Mucosa of descending colon (tissue), 3 donors: ENCODE measurements at places on chromosomes 5 and 9.
A peak's percentile ranks its signal among the peaks of the same experiment; 100 is the strongest.

DNA sequence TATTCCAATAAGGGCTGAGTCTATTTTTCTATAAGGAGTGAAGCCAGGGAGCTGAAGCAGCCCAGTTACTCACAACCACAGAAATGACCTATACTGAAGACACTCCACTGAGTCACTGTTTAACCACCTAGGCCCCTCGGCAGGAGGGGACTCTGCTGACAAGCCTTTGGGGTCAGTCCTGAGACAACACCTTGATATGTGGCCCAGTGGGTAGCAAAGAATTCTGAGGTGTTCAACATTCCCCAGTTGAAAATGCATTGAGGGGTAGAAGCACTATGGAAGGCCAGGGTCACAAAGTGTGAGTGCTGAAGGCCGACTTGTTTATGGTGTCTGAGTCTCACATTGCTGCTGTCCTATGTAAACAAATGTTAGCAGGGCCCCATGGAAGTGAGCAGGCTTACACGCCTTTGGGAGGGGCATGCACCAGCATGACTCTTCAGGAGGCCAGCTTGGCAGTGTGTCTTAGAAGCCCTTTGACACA is 112.6 kb upstream of the NFIL3 start:
- peak; percentile 56 for DNase-seq

DNA sequence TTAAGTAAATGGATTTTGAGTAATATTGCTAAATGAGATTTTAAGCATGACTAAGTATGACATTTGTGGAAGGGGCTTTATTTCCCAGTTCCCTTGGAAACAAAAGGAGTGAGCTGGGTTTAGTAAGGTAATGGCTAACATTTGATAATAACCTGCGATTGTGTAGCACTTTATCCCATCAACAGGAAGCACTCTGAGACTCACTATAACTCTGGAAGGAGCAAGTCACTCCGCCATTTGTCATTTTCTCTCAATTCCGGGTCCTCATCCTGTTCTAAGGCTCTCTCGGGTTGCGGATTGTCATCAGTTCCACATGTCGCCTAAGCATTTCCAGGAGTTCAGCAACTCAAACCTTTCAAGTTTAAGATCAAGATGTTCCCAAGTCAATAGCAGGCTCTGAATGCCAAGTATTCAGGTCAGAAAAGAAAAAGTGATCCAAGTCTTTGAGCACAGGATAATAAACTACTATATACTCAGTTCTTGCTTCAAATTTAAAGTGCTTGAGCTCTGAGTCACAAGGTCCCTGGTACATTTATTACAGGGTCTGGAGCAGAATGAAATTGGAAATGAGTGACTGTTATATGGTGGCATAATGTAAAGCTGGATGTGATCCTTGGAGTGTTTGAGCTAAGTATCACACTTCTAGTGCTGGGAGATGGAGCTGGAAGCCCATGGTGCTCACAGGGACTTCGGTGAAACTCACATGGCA is 39.3 kb downstream of the CAPSL start:
- DNase-seq = no peak

- no peak for DNase-seq
Observed at GRCh38 chr9:94772639-94773303, 46.3 kb downstream of the AOPEP start.

- DNase-seq = no peak
Observed at GRCh38 chr5:134281081-134281480, 55.2 kb upstream of the PPP2CA start.

DNA sequence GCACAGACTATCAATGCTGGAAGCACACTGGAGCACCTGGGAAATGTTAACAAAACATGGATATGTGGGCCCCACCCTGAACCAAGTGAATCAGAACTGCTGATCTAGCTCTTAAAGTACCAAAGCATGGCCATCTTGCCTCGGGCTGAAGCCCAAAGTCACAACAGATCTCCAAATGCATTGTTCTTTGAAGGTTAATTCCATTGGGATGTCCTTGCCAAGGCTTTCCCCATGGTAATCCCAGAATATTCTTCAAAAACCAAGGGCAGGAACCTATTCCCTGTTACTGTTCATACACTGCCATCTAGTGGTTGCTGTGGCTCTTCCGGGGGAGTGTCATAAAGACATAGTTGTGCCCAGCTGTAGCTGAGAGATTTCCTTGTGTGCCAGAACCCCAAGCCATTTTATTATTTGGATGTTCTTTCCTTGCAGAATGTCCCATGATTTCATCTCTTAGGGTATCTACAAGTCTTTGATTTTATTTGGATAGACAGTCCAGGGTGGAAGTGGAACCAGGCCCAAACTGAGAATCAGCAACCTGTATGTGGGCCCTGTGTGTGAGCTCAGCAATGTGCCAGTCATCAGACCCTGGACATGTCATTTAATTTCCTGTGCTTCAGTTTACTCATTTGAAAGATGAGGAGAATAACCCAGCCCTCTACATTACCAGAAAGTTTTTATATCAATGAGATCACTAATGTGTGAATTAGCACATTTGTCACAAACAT is 290.0 kb downstream of the ACTL7B start:
- DNase-seq = no peak

GRCh38 chr5:16378762-16379161 is 86.8 kb downstream of the ZNF622 start:
- no peak for DNase-seq

DNA sequence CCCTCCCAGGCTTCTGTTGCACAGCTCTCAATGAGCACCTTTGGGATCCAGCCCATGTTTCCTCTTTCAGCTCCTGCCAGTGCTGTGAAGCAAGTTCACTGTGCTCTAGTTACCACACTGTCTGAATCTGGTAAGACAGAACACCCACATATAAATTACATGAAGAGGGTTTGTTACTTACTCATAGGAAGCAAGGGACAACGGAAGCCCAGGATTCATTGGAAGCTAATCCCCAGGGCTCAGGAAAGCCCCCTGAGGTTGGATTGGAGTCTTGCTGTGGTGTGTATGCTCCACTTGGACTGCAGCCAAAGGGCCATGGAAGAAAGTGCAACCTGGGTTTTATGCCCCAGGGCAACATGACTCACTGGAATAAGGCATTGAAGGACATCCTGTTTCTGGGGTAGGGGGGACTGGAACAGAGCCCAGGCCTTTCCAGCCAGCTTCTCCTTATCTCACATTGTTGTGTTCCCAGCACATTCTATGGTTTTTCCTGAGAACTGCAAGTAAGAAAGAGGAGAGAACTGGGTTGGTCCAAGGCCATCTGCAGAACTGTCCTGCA is 15.6 kb upstream of the CLK4 start:
- no peak for DNase-seq

- DNase-seq = no peak
Observed at GRCh38 chr5:127898551-127899213, 184.9 kb upstream of the SLC12A2 start.

GRCh38 chr5:99940540-99940939 is 594.6 kb upstream of the FAM174A start:
- DNase-seq = no peak

DNA sequence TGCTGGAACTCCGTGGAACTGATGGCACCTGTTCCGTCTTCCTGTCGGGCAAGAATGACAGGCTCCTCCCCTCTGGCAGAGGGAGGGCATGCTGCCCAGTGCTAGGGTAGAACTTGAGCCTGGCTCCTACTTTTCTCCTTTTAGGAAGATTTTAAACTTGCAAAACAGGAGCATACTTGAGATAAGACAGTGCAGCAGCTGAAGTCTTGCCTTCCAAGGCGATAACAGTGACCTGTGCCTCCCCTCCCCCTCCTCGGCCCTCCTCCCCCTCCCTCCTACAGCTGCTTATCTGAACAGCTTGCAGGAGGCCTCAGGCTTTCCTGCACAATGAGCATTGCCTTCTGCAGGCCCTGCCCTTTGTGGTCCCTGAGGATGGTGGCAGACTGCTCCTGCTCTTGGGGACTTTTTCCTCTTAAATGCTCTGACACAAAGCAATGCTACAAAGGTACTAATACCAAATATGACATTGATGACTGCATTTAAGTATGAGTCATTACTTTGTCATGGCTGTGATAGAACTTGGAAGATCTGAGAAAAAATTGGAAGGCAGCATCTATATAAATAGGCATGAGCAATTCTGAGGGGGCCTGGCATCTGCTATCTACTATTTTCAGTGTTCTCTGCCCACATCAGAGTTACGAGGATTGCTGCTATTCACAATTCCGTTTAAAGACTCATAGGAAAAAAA is 2.0 kb downstream of the GADD45G start:
- peak; percentile 69 for DNase-seq

DNA sequence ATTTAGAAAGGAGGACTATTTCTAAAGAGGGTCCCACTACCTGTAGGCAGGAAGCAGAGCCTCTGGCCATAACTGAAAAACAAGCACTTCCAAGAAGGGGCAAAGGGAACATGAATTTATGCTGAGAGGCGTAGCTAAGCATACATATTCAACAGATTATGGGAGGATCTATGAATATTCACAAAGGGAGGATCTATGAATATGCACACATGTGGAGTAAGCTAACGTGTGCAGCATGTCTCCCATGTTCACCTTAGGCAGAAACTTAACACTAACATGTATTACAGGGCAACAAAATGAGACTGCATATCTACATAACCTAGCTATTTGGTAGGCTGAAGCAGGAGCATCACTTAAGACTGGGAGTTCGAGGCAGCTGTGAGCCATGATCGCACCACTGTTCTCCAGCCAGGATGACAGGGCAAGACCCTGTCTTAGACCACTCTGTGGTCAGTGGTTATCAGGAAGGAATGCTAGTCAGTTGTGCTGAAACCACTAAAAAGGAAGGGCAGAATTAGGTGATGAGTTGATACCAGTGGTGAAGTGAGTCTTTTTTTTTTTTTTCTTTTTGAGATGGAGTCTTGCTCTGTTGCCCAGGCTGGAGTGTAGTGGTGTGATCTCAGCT is 20.8 kb downstream of the FXN start:
- no peak for DNase-seq

DNA sequence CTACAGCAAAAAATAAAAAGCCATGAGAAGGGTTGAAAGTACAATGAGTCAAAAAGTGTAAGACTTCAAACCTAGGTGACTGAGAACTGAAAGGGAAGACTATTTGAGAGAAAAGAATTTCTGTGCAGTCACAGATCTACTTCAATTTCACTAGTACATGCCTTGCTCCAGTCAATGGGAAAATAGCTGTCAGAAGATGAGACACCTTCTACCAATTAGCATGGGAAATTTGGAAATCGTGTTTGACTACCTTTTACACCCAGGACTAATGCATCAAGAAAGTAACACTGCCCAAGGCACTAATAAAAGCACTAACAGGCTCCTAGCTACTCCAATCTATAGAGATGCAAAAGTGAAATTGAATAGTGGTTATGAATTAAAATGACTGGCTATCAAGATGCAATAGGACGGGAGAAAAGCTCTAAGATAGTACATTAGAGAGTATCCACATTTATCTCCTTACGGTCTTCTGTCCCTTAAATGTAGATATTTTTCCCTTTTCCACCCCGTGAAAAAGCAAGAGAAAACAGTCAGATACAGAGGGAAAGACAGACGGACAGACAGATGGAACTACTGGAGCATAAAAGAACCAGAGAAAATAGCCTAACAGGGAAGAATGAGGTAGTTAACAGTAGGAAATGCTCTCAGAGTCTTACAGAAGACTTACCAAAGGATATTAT is 15.2 kb downstream of the ERP44 start:
- DNase-seq = no peak

GRCh38 chr9:109953300-109953699 is 173.3 kb downstream of the PALM2AKAP2 start:
- no peak for DNase-seq

GRCh38 chr9:112725961-112726360 is 8.0 kb upstream of the INIP start:
- no peak for DNase-seq

- DNase-seq = no peak
Observed at GRCh38 chr5:136666970-136667620, 301.8 kb upstream of the TRPC7 start.

DNA sequence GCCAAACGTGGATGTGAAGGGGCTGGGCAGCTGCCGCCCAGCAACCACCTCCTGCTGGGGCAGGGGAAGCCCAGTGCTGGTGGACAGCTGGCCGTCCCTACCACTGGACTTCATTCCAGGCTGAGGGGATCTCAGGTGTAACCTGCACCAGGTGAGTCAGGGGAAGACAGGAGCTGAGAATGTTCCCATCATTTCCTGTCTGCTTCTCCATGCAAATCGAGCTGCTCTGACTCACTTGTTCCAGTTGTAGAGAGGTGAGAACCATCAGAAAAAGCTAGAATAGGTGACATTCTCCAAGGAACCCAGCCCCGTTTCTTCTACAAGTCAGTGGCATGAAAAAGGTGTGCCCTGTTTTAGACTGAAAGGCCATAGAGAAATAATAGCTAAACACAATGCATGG is 21.8 kb upstream of the BARX1 start:
- DNase-seq = no peak

- peak; percentile 71 for DNase-seq
Observed at GRCh38 chr5:161546470-161547301, at the start of gene GABRB2. GABRB2 (minus strand) TSS chr5:161546725; CDS start chr5:161546643, 82 bp downstream.

DNA sequence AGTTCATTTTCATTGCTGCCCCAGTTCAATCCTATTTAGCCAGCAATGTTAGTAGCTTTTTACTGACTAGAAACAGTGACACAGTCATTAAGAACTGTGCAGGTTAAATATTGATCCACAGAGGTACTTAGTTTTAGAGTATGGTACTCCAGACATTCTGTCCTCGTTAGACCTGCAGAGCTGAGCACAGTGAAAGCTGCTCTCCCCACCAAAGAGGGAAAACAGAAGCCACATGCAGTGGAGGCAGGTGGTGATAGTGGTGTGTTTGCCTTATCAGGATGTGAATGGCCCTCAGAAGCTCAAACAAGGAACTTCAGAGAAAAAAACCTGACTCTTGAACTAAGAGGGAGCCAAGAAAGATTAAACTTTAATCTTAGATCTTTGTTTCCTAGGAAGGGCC is 75.5 kb downstream of the UNC13B start:
- DNase-seq = peak; percentile 37

- no peak for DNase-seq
Observed at GRCh38 chr5:178730940-178731265, 444 bp upstream of the ZNF354A start.

DNA sequence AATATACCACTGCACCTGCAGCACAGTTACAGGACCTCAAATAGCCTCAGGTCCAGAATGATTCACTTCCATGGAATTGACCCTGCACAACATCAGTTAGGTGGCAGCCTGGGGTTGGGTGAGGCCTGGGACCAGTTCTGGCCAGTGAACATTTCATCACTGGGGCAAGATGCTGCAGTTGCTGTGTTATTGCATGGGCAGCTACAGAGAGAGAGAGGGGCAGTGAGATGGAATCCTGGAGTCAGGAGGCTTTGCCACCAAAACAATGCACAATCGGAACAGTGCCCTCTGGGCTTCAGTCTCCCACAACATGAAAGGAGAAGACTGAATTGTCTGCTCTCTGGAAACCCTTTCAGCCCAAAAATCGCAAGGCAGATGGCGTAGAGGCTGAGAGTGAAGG is 51.8 kb downstream of the SH3TC2 start:
- no peak for DNase-seq

DNA sequence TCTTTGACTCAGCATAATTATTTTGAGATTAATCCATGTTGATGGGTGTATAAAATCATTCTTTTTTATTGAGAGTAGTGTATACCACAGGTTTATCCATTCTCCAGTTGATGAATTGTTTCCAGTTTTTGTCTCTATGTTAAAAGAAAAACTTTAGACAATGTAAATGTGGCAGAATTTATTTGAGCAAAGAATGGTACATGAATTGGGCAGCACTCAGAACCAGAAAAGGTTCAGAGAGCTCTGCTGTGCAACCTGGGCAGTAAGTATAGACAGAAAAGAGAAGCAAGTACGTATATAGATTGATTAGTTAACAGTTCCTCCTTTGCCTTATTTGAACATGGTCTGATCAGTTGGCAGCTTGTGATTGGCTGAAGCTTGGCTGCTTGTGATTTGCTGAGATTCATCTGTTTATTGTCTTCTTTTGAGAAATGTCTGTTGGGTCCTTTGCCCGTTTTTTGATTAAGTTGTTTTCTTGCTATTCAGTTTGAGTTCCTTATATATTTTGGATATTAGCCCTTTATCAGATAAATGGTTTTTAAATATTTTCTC is 41.4 kb downstream of the CDC42SE2 start:
- DNase-seq = no peak
